Metanephros (tissue), 2 donors: ENCODE measurements at places on chromosomes 7 and 10. TPM values are rescaled to one million over a fixed set of nuclear protein-coding genes. Genes with fewer than 3 reads are reported as not detected.

ELFN1 gene
- total RNA-seq, result 21.7 TPM

MGAM2 gene
- total RNA-seq, result 0.47 TPM

TRIM50 gene
- total RNA-seq, result 0.18 TPM

GRB10 gene
- 57.0 TPM for total RNA-seq

FAM171A1 gene
- total RNA-seq, result 56.9 TPM

SLC29A4 gene
- 11.3 TPM for total RNA-seq

ZSWIM8 gene
- 116 TPM for total RNA-seq

SORCS1 gene
- 14.5 TPM for total RNA-seq

HOXA4 gene
- 3.7 TPM for total RNA-seq

MYL7 gene
- total RNA-seq, result not detected

MAP3K8 gene
- 10.8 TPM for total RNA-seq

LIPM gene
- not detected for total RNA-seq

TMEM236 gene
- total RNA-seq, result 0.64 TPM

TFR2 gene
- total RNA-seq, result 5.3 TPM

SH3PXD2A gene
- total RNA-seq, result 37.0 TPM

AGR2 gene
- total RNA-seq, result 26.9 TPM

TACR2 gene
- not detected for total RNA-seq

NUTM2A gene
- 2.7 TPM for total RNA-seq

DYNC1I1 gene
- total RNA-seq, result 2.3 TPM

RTKN2 gene
- 5.7 TPM for total RNA-seq

CTTNBP2 gene
- total RNA-seq, result 16.5 TPM

CHRM2 gene
- 4.8 TPM for total RNA-seq

CYCS gene
- 46.9 TPM for total RNA-seq

TBX20 gene
- not detected for total RNA-seq

POLD2 gene
- 77.7 TPM for total RNA-seq

ACHE gene
- 25.6 TPM for total RNA-seq

AKR1C2 gene
- 7.9 TPM for total RNA-seq

CPA2 gene
- 0.18 TPM for total RNA-seq

HGF gene
- total RNA-seq, result 4.4 TPM

C10orf105 gene
- total RNA-seq, result 0.06 TPM

TUBB8 gene
- 0.12 TPM for total RNA-seq

ZCWPW1 gene
- 2.0 TPM for total RNA-seq

ABCA13 gene
- total RNA-seq, result 3.8 TPM

GPR15LG gene
- total RNA-seq, result 0.64 TPM

LRIT1 gene
- not detected for total RNA-seq

PON3 gene
- 1.9 TPM for total RNA-seq

WEE2 gene
- total RNA-seq, result 0.23 TPM

DENND2A gene
- total RNA-seq, result 32.6 TPM

ZNF117 gene
- 18.5 TPM for total RNA-seq

AKR1E2 gene
- total RNA-seq, result 24.2 TPM

SFTPD gene
- 0.53 TPM for total RNA-seq

STRIP2 gene
- 4.6 TPM for total RNA-seq

PNLIP gene
- total RNA-seq, result 0.12 TPM

WDR86 gene
- 93.8 TPM for total RNA-seq

FGFBP3 gene
- total RNA-seq, result 1.3 TPM

GIMAP8 gene
- 10.6 TPM for total RNA-seq

SKIDA1 gene
- total RNA-seq, result 7.5 TPM

ZPBP gene
- 0.88 TPM for total RNA-seq

FFAR4 gene
- 0.23 TPM for total RNA-seq

GIMAP2 gene
- 10.0 TPM for total RNA-seq

PRKRIP1 gene
- total RNA-seq, result 41.7 TPM

FLNC gene
- 190 TPM for total RNA-seq

RNF32 gene
- total RNA-seq, result 1.1 TPM

SLC39A12 gene
- total RNA-seq, result not detected

CDC14C gene
- total RNA-seq, result not detected
